Muscle of arm (tissue), 14 donors: ENCODE measurements at places on chromosomes 1 and 21.

GRCh38 chr1:9294910-9295636, 2.4 kb downstream of the SPSB1 start:
- DNase-seq, result peak; percentile 62

GRCh38 chr1:32627596-32628162, 22.7 kb downstream of the ZBTB8OS start:
- DNase-seq, result no peak

GRCh38 chr1:236311040-236311439, 29.3 kb upstream of the ERO1B start:
- DNase-seq, result no peak

GRCh38 chr1:21868941-21869454, 56.9 kb downstream of the LDLRAD2 start:
- DNase-seq, result no peak

DNA sequence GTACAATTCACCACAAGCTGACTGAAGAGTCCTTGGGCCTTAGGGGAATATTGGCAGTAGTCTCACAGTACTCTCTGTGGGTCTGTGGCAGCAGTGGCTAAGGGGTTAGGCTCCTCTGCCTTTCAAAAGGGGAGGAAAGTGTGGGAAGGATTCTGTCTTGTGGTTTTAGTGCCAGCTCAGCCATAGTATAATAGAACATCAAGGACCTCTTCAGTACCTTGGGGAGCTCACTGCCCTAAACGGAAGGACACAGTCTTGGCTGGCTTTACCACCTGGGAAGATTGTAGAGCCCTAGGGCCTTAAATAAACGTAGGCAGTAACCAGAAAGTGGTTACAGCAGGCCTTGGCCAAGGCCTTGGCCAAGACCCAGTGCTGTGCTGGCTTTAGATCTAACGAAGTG, 265.7 kb downstream of the COL11A1 start:
- DNase-seq, result no peak

DNA sequence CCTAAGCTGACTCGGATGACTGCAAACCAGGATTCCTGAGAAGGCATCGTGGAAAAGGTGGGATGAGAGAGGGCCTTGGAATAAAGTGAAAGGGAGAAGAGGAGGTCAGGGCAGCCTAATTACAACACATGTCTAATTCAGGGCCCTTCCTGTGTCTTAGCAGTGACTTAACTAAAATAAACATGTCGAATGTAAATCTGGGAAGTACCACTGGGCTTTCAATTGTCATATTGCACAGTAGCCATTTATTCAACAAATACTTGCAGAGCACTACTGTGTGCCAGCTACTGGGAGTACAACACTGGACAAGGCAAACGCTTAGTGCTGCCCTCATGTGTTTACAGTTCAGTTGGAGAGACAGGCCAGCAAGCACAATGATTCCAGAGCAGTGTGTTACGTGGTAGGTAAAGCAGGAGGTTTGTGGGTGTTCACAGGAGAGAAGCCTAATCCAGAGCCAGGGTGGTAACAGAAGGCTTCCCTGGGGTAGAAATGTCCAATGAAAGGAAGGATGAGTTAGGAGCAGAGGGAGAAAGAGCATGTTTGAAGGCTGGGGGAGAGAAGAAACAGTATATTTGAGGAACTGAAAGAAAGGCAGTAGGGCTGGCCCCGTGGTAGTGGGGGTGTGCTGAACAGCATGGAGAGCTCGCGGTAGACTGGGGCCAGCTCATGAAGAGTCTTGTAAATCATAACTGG, 38.0 kb upstream of the RASAL2 start:
- DNase-seq, result no peak

GRCh38 chr1:48203287-48203900, 19.1 kb upstream of the SLC5A9 start:
- DNase-seq, result no peak

GRCh38 chr21:29645666-29646553, 293.9 kb downstream of the GRIK1 start:
- no peak for DNase-seq

GRCh38 chr1:86380257-86380861, 15.8 kb downstream of the ODF2L start:
- DNase-seq, result peak; percentile 74

GRCh38 chr1:226201029-226201593, 14.6 kb upstream of the ACBD3 start:
- no peak for DNase-seq

DNA sequence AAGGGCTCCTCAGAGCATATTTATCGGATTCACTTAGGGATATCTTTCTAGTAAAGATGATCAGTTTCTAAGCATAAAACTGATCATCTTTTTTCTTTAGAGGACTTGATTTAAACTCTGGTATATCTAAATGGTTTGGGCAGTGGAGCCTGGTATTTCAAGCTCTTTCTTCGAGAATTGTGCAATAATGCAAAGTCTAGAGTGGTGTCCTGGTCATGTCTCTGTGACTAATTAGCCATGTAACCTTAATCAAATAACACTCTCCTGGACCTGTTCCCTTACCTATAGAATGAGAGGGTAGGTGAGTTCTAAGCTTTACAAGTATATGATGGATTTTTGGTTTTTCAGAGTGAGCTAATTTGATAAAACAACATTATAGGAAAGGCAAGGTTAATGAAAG, 225.2 kb downstream of the RPS6KC1 start:
- DNase-seq, result no peak

DNA sequence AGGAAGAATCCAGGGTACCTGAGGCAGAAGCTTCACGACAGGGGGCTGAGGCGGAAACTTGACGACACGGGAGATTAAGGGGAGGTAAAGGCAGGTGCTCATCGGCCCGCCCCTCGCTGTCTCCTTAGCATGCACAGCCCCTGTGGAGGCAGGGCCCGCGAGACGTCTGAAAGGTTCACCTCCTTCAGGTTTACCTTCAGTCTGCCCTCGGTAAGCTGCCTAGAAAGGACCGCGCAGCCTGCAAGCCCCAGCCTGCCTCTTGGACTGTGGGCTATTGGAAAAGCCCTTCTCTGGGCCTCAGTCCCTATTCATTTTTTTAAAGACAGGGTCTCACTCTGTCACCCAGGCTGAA, 28.5 kb downstream of the KNCN start:
- no peak for DNase-seq

GRCh38 chr1:17141441-17142197, 22.4 kb upstream of the PADI2 start:
- no peak for DNase-seq

GRCh38 chr1:228544021-228544850, 57.1 kb downstream of the RNF187 start:
- DNase-seq, result no peak

DNA sequence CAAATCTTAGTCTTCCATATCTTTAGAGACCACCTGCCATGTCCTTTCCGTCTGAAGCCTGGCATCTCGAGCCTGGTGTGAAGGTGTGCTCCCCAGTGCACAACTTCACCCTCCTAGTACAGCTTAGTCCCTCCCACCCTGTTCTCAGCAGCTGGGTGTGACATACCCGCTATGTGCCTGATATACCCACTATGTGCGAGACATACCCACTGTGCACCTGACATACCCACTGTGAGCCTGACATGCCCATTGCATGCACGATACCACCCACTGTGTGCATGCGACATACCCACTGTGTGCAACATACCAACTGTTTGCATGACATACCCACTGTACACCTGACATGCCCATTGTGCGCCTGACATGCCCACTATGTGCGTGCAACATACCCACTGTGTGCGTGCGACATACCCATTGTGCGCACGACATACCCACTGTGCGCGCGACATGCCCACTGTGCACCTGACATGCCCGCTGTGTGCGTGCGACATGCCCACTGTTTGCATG, 3.0 kb upstream of the RRP1 start:
- no peak for DNase-seq

DNA sequence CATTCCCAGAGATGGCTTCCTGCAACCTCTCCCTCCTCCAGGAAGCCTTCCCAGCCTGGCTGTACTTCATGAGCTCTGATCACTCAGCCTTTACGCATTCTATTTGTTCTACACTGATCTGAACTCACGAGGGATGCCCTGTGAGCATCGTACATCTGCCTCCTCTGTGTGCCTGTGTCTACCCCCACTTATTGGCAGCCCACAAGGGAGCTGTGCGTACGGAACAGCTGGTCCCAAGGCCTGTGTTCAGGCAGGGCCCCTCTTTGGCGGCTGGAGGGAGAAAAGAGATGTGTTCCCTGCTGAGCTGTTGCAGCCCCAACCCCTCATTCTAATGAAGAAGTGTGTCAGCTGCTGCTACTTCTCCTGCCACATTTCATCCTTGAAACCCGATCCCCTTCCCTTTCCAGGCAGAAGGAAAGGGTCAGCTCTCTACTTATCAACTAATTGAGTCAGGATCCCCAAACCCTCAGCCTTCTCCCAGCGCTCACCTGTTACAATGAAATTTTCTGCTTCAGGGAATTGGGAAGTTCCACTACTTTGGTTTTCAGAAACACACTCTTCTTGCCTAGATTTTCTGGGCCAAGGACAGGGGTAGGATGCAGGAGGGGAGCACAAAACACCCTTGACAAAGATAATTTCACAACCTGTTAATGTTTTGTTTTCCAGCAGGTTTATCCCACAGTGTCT, 3.2 kb downstream of the INKA2 start:
- no peak for DNase-seq

- DNase-seq, result peak; percentile 36
Observed at GRCh38 chr1:46285730-46286477, 17.5 kb downstream of the LRRC41 start.

DNA sequence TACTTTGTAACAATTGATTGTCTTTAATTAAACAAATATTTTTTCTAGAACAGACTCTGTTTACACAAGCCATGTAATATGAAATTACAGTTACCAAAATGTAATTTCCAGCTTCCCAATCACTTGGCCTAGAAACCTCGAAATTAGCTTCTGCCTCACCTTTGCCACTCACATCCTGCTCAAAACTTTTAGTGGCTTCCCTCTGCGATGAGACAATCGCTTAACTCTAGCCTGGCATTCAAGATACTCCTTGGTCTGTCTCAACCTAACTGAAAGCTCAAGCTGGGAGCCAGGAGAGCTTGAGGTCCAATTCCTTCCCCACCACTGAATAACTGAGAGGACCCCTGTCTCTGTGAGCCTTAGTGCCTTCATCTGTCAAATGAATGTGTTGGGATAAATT, 42.8 kb downstream of the GFI1 start:
- DNase-seq, result no peak

DNA sequence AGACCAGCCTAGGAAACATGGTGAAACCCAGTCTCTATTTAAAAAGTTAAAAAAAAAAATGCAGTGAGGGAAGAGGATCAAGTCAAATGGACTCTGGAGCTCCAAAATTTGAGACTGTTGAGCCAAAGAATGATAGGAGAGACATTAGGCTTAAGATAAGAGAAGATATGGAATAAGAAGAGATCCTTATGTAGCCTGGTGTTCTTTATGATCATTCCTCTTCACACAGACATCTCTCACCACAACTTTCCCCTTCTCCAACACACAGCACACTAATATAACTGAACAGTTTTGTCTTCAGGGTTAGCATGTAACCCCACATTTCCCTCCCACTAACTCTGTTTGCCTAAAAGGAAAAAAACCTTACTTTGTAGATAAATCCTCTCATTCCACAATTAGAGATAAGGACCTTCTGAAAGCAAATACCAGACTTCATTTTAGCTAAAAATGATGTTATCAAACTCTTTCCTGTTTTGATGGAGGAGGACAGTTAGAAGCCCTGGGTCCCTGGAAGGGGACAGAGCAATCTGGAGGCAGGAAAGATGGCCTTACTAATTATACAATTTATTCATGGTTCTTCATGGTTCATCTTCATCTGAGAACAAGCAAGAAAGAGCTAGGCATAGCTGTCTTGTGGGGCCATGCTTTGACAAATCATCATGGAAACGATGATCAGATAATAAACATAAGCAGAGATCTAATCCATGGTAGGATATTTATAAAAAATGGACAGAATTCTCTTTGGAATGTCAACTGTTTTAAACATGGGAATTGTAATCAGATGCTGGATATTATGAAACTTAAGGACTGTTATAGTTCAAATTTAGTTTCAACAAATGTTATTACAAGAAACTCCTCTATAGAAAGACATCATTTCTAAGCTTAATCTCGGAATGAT, 96.7 kb upstream of the S1PR1 start:
- DNase-seq, result no peak

DNA sequence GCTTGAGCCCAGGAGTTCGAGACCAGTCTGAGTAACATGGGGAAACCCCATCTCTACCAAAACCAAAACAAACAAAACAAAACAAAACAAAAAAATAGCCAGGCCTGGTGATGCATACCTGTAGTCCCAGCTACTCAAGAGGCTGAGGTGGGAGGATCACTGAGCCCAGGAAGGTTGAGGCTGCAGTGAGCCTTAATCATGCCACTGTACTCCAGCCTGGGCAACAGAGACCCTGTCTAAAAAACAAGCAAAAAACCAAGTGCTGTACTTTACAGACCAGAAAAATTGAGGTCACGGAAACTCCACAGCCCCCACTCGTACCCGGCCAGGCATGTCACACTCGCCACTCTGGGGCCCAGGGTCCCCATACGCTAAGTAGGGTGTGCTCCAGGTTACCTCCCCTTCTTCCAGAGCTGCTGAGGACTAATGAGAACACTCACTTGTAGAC, 22.9 kb downstream of the ATP2B4 start:
- DNase-seq, result no peak

- DNase-seq, result no peak
Observed at GRCh38 chr1:31930836-31931592, 7.2 kb downstream of the PTP4A2 start.

DNA sequence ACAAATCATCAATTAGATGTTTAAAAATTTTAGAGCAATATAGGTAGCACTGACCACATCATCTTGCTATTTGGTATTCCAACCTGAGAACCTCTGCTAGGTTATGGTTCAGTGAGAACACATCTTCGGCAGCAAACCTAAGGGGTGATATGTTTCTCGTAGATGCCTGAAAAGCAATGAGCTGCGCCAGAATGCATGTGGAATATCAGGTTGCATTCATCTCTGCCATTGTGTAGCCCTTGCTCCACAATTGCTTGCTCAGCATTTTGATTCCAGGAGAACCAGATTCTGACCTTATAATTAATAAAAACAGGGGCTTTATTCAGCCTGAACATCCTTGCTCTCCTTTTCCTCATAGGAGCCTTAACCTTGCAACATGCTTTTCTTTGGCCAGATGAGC, 408.1 kb downstream of the USH2A start:
- no peak for DNase-seq

GRCh38 chr1:46556822-46557221, 5.4 kb upstream of the KNCN start:
- DNase-seq, result no peak

GRCh38 chr1:177170756-177171535, at the start of gene BRINP2:
Gene BRINP2 (plus strand): TSS chr1:177170958. CDS start chr1:177229877, 58,919 bp downstream.
- peak; percentile 14 for DNase-seq

GRCh38 chr1:176843352-176844297, 320.9 kb downstream of the ASTN1 start:
- DNase-seq, result peak; percentile 70
